ENCODE measurements at places on chromosomes 7 and 10.

DNA sequence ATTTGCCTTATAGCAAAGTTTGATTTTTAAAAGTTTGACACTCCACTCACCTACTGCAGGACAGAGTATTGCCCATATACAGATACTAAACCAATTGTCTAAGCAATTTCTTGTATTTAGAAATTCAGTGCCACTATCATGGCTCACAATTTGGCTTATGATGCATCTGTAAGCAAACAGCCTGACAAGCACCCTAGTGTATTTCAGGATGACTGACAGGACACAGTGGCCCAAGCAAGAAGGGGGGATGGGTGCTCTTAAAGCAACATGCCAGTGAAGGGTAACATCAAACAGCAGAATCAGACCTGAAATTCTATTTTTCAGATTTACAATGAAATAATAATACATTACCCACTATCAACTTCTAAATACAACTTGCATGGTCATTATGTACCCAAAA lies 30.5 kb downstream of the CTNNA3 start:
- peak; percentile 70 for DNase-seq

GRCh38 chr10:112261281-112261822 lies 21.8 kb upstream of the TECTB start:
- no peak for DNase-seq

GRCh38 chr10:34539533-34540315 lies 275.4 kb downstream of the PARD3 start:
- no peak for DNase-seq

- DNase-seq, result no peak
Observed at GRCh38 chr7:33494474-33494873, 365.1 kb downstream of the BBS9 start.

DNA sequence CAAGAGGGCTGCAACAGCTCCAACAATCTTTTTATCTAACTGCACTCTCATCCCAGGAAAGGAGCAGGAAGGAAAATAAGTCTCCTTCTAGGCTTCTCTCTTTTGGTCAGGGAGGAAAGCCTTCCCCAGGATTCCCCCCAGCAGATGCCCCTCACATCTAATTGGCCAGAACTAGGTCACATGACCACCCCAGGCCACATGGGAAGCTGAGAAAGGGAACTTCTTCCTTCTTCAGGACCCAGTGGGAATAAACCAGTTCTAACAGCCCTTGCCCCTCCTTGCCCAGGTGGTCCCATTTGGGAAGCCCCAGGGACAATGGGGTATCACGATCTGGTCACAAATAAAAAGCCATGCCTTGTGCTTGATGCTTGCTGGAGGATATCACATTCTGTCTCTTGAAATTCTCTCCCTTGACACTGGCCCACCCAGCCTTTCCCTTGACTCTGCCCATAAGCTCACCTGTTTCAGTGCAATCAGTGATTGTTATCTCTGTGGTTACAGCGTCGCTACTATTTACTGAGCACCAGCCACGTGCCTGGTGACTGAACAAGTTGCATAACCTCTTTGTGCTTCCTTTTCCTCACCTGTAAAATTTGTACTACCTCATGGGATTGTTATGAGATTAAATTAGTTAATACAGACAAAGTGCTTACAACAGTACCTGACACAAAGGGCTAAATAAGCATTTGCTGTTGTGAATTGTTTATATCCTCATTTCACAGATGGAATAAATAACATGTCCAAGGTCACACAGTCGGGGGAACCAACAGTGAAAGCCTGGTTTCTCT lies 9.0 kb upstream of the TACR2 start:
- DNase-seq, result no peak

- no peak for DNase-seq
Observed at GRCh38 chr7:1015196-1016121, 28.9 kb upstream of the GPR146 start.

GRCh38 chr7:143496263-143496662 lies 18.6 kb downstream of the TAS2R41 start:
- no peak for DNase-seq

DNA sequence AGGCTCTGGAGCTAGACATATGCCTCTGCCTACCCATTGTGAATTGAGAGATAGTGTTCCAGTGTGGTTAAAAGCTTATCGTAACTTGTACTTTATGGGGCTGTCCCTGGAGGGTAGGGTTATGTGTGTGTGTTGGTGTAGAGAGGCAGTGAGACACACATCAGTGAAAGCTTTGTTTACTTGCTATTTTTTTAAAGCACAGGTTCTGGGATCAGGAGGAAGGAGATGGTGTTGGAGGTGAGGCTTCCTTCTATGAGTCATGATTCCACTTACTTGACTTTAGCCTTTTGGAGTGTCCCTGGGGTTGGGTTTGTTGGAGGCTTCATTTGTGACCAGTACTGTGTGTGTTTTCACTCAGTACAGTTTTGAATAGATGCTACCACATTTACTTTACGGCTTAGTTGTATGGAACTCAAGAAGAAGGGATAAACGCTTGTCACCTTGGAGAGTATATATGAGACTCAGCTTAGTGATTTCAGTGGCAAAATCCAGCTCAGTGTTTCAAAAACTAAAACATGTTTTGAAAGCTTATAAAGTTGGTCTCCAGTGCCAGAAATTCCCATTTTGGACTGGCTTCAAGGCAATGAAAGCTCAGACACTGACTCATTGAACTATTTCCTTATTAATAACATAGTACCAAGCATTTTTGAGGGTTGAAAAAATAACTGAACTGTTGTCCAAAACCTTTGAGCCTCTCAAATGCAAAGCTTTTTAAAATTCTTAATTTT lies 106.2 kb downstream of the PLXDC2 start:
- no peak for DNase-seq

- DNase-seq, result no peak
Observed at GRCh38 chr7:159032322-159032721, 112.3 kb downstream of the VIPR2 start.

DNA sequence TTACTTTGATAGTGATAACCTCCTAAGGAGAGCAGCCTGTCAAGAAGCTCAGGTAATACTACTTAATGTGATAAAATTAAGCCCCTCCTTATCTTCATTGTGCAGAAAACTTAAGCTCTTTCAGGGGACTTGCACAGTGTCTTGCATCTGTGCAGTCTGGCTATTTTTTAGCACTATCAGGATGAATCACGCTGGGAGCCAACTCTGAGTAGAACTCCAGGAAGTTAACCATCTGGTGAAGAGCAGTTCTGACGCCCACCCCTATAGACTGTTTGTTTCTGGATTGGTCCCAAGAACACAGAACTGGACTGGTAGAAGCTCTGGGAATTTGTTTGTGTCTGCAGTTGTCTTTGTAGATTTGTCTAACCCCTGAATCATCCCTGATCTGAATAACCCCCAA lies 41.9 kb downstream of the AGK start:
- DNase-seq, result no peak

DNA sequence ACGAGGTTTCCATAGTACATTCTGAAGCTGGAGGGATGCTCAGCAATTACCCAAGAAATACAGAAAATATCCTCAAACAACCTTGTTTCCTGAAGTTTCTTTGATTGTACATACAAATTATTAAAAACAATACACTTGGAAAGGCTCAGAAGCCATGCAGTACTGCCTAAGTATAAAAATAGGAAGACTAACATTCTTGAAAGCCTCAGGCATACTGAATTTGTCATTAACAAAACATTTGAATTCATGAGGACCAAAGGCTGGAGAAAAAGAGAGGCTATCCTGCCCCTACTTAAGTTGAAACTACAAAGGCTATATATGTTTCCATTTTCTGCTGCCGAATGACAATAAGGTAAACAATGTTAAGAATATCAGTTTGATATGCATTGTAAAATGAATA lies 54.3 kb upstream of the SGCE start:
- no peak for DNase-seq

GRCh38 chr7:131586259-131586658 lies 29.8 kb upstream of the PODXL start:
- DNase-seq, result no peak

- DNase-seq, result no peak
Observed at GRCh38 chr7:102220960-102221800, 65.5 kb upstream of the SH2B2 start.

- no peak for DNase-seq
Observed at GRCh38 chr7:4234498-4234855, 447.6 kb upstream of the FOXK1 start.

DNA sequence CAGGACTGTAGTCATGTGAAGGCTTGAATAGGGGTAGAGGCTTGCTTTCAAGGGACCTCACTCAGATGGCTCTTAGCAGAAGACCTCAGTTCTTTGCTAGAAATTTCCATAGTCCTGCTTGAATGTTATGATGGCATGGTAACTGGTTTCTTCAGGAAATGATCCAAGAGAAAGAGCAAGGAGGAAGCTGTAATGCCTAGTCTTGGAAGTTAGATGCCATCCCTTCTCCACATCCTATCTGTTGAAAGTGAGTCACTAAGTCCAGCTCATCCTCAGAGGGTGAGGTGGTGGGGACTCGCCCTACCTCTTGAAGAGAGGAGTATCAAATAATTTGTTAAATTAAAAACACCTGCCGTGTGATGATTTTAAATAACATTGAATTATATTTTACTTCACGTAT lies 4.6 kb downstream of the MGAM start:
- DNase-seq, result no peak

DNA sequence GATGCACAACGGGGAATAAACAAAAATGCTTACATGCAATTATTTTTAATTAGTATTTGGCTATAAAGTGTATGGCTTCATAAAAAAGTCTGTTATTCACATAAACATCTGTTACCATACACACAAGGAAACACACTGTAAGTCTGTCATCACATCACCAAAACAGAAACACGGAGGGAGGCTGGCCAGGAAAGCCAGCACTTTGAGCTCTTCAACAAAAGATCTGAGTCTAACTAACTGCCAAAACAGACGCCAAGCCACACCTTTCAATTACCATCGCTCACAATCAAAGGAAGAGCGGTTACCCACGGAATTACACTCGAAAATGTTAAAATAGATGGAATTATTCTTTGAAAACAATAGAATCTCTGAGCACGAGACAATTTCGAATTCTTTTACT lies 49.2 kb upstream of the MGMT start:
- no peak for DNase-seq

GRCh38 chr7:135991322-135991721 lies 14.2 kb upstream of the MTPN start:
- DNase-seq, result no peak

DNA sequence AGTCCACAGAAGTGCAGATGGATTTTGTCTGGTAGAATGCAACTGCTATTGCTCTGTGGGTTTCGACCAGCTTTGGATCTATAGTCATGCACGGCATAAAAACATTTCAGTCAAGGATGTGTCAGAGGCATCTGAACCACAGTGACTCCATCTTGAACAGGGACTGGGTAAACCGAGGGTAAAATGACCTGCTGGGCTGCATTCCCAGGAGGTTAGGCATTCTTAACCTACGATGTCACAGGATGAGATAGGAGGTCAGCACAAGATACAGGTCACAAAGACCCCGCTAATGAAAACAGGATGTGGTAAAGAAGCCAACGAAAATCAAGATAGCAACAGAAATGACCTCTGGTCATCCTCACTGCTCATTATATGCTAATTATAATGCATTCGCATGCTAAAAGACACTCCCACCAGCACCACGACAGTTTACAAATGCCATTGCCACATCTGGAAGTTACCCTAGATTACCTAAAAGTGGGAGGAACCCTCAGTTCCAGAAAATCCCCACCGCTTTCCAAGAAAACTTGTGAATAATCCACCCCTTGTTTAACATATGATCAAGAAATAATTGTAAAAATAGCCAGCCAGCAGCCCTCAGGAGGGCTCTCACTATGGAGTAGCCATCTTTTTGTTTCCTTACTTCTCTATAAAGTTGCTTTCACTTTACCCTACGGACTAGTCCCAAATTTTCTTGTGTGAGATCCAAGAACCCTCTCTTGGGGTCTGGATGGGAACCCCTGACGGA lies 50.7 kb upstream of the CPXM2 start:
- no peak for DNase-seq

GRCh38 chr10:60293581-60294175 lies 96.0 kb downstream of the ANK3 start:
- no peak for DNase-seq

- no peak for DNase-seq
Observed at GRCh38 chr10:18738835-18739234, 79.6 kb downstream of the ARL5B start.

DNA sequence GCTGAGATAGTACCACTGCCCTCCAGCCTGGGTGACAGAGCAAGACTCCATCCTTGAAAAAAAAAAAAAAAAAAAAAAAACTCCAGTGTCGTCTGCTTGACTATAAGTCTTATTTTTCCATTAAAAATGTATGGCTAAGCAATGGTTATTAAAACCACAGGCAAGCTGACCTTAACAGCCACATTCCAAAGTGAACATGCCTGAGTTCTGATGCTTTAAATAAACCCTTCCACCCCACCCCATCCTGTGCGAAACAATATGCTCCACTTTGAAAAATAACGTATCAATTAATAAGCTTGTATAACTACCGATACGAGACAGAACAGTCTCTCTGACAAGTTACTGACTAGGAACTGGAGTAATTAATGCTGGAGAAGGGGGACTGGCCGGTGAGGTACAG lies 63.7 kb downstream of the LARP4B start:
- no peak for DNase-seq

GRCh38 chr7:66880053-66880452 lies 41.0 kb upstream of the TMEM248 start:
- no peak for DNase-seq

GRCh38 chr7:144134116-144134515 lies 11.1 kb downstream of the OR2A14 start:
- no peak for DNase-seq

DNA sequence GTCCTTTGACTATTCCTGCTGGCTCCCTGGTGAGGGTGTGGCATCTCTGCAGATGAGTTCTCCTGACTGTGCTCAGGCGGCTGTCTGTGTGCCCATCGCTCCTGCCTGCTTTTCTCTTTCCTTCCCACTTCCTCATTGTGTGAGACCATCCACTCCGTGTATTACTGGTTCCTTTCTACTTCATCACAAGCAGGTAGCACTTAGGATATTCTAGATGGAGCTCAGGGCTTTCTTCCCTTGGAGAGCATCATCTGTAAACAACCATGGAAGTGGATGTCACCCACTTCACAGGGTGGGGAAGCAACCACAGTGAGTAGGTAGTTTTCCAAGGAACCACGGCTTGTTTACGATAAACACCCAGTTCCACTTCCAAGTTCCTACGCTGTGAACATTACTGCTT lies 15.7 kb downstream of the DNAJB6 start:
- no peak for DNase-seq

- DNase-seq, result no peak
Observed at GRCh38 chr10:88682491-88682890, 18.2 kb downstream of the LIPF start.

- DNase-seq, result no peak
Observed at GRCh38 chr7:1447551-1448244, 11.6 kb downstream of the MICALL2 start.

DNA sequence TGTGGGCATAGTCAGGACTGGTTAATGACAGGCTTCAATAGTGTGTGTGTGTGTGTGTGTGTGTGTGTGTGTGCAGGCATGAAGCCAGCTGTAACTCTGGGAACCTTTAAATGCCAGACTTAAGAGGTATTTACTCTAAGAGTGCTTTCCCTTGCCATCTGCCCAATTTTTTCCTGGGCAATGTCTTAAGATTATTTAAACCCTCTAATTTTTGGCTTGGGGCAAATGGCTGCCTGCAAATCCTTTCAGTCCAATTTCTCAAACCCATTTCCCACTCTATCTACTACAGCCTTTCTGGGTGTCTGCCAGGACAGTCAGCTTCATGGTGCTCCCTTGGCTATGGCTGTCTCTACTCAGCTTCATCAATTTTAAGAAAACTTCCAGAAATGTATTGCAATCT lies 62.6 kb upstream of the C1GALT1 start:
- no peak for DNase-seq

GRCh38 chr10:82925547-82925946 lies 1050.6 kb downstream of the NRG3 start:
- no peak for DNase-seq

Measured in NAMALWA (cell line).